GM13977 (cell line): ENCODE measurements at places on chromosomes 7 and 10.

- DNase-seq, result peak; percentile 79
Observed at GRCh38 chr7:120272261-120272660, 714 bp upstream of the KCND2 start.

GRCh38 chr10:45439873-45440272 is 65.9 kb downstream of the ALOX5 start:
- DNase-seq, result no peak

DNA sequence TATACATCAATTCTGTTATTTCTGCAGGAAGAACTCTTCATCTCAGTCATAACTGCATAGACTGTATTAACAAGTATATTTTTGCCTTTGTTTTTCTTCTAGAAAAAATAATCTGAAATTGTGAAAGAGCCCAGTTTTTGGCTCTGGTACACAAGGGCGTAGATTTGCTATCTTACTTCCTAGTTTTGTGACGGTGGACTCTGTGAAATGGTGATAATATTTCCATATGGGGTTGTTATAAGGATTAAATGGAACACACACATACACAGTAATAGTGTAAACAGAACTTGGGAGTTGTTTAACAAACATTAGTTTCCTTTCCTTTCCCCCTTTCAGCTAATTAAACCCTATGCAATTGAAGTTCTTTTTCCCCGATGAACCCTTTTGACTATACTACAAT is 108.7 kb downstream of the MKLN1 start:
- no peak for DNase-seq

DNA sequence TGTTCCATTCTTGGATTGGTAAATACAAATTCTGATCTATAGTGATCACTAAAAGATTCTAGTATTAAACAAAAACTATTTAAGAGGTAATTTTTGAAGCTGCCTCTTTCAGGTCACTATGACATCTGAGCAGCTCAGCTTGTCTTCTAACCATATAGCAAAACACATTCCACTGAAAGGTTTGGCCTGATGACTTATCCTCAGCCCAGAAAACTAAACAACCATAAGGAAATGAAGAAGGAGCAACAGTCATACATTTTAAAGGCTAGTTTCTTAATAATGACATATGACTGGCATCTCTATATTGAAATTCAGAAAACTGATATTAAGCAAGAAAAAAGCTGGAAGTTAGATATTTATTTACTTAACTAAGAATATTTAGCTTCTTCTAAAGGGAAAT is 24.6 kb downstream of the NT5C2 start:
- no peak for DNase-seq

DNA sequence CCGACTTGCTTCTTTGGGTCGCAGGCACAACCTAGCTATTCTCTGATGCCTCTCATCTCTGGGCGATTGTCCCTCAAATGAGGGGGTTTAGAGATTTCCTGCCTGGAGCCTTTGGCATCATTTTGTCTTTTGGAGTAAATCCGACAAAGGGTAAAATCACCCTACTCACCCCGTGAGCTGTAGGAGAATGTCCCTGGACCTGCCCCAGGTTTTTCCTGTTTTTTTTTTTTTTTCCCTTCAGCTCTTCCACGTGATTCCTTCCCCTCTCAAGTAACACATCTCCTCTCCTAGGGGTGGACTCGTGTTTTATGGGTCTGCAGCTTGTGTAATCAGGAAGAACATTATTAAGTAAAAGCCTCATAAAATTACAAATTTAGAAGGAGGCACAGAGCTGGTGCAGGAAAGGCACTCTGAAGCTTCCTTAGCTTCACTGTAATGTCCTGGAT is 128.4 kb upstream of the ZNF746 start:
- no peak for DNase-seq

GRCh38 chr10:125727436-125727835 is 7.9 kb downstream of the EDRF1 start:
- DNase-seq, result no peak

GRCh38 chr7:103569621-103570305 is 123.8 kb upstream of the SLC26A5 start:
- DNase-seq, result no peak
